Neuronal stem cell (in vitro differentiated cells): ENCODE measurements at places on chromosomes 5 and 9.

- H3K27ac ChIP-seq, result no peak overlapping the region
- no peak overlapping the region for H3K4me3 ChIP-seq
- H3K27me3 ChIP-seq, result peaks cover 68% of the 10 kb centered on the region
- H3K4me1 ChIP-seq, result peaks cover 12% of the 10 kb centered on the region
- no peaks in the 10 kb centered on the region for H3K36me3 ChIP-seq
Measured at GRCh38 chr5:135491038-135491551, 38.9 kb upstream of the TIFAB start.

DNA sequence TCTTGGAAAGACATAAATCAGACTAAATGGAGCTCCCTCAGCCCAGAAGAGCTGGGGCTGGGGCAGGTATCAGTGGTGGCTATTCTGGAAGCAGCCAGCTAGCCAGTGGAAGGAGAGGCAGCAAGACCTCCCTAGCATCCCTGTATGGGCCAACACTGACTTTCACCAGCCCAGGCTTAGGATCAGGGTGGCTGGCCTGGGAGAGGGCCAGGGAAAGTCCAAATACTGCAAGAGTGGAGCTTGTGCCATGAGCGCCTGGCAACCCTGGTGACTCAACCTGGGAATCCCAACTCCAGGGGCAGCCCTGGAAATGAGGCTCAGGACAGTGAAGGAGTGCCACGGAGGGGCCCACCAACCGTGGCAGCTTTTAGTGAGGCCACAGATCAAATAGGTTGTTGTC, 7.6 kb upstream of the IRF1 start:
- no peak overlapping the region for H3K27ac ChIP-seq
- no peaks in the 10 kb centered on the region for H3K36me3 ChIP-seq
- DNase-seq, result no peak

DNA sequence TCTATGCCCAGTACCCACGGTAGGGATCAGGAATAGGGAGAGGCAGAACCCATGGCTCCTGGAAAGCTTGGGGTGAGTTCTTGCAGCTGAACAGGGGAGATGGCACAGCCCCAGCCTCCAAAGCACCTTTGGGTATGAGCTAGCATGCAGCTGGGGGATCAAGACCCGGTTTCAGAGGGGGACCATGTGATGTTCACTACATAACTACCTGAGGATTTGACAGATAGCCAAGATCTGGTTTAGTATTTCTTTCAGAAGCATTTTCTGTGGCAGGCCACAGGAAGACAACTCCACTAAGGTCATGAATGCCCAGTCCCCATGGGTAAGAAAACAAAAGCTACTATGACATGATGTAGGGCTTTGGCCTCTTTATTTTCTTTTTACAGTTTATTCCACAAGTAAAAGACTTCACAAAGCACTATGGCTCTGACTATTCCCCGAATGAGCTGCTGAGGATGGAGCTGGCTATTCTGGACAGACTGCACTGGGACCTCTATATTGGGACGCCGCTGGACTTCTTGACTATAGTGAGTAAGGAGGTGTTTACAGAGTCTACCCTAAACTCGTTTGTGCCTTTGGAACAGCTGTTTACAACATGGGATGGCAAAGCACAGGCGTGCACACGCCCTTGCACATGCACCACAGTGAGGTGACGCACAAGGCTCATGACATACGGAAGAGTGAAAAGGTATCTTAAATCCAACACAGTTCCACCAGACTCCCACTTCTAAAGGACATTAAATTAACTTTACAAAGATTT, 3.4 kb downstream of the CCNI2 start:
- no peak overlapping the region for H3K4me3 ChIP-seq
- H3K36me3 ChIP-seq, result no peaks in the 10 kb centered on the region
- no peak for DNase-seq
- H3K27ac ChIP-seq, result no peak overlapping the region

GRCh38 chr9:72542917-72543316, 21.5 kb downstream of the TMC1 start:
- no peak for DNase-seq
- no peaks in the 10 kb centered on the region for H3K27me3 ChIP-seq
- no peaks in the 10 kb centered on the region for H3K4me1 ChIP-seq
- H3K4me3 ChIP-seq, result no peak overlapping the region
- no peaks in the 10 kb centered on the region for H3K36me3 ChIP-seq
